ENCODE measurements at places on chromosomes 7 and 10. TPM values are rescaled to one million over a fixed set of nuclear protein-coding genes. Genes with fewer than 3 reads are reported as not detected.

DNA sequence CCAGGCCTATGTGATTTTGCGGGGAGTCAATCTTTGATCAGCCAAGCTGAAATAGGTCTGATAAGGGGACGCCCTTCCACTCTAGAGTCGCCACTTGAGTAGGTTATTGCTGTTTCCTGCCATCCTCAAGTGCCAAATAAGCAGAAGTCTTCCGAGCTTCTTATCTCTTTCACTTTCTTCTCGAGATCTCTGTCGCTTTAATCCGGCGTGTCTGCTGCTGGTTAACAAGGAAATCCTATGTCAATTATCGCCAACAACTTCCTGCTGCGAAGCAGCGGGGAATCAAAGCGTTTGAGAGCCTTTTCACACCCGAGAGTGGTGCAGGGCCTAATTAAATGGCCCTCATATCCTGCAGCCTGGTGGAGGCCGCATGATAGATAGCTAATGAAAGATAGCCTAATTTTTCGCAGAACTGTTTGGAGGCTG lies 215.9 kb downstream of the RAB11FIP2 start:
- H3K4me3 ChIP-seq: peak overlapping the region; percentile 21
- H3K27ac ChIP-seq: no peak overlapping the region
- H3K4me1 ChIP-seq: no peaks in the 10 kb centered on the region
- no peak for DNase-seq
- no peaks in the 10 kb centered on the region for H3K27me3 ChIP-seq
- no peaks in the 10 kb centered on the region for H3K36me3 ChIP-seq

AKR1C4 gene
- total RNA-seq: not detected

DNA sequence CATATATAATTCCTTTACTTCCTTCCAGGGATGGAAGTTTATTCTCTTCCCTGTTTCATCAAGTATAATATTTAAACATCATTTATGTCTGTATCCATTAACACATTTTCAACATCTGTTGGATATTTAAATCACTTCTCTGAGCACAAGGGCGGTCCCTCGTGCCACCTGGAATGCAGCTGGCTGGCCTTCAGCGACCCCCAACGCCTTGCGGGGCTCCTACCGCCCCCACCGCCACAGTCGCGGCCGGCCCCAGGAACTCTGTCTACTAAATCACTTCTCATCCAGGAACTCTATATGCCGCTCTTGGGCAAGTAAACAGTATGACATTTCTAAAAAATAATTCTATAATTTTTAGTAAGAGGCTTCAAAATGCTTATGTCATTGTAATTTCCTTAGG lies 221.1 kb upstream of the PTN start:
- no peak for DNase-seq
- no peaks in the 10 kb centered on the region for H3K4me1 ChIP-seq
- H3K27me3 ChIP-seq: no peaks in the 10 kb centered on the region
- no peak overlapping the region for H3K27ac ChIP-seq

- no peak for DNase-seq
- no peak overlapping the region for H3K27ac ChIP-seq
- no peaks in the 10 kb centered on the region for H3K27me3 ChIP-seq
- H3K4me3 ChIP-seq: no peak overlapping the region
Observed at GRCh38 chr7:64551375-64552142, 11.3 kb downstream of the ZNF680 start.

DNA sequence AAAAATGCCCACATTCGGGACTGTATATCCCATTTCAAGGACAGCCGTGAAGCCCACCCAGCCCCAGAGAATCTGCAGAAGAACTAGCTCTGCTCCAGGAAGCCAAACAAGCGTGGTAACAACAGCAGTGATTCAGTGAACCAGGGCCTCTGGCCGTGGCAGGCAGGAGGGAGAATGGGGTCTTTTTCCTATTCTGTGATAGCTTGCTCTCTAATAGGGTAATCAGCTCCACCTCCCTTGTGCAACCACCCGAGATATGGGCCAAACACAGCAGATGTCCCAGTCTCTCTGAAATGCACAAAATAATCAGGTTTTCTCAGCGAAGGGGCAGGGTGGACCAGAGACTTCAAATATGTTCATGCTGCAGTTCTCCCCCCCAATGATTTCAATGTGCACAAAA lies 35.8 kb downstream of the CHST15 start:
- no peaks in the 10 kb centered on the region for H3K27me3 ChIP-seq
- peaks cover 14% of the 10 kb centered on the region for H3K4me1 ChIP-seq
- no peak for DNase-seq
- H3K4me3 ChIP-seq: no peak overlapping the region
- no peaks in the 10 kb centered on the region for H3K36me3 ChIP-seq
- H3K27ac ChIP-seq: no peak overlapping the region

DNA sequence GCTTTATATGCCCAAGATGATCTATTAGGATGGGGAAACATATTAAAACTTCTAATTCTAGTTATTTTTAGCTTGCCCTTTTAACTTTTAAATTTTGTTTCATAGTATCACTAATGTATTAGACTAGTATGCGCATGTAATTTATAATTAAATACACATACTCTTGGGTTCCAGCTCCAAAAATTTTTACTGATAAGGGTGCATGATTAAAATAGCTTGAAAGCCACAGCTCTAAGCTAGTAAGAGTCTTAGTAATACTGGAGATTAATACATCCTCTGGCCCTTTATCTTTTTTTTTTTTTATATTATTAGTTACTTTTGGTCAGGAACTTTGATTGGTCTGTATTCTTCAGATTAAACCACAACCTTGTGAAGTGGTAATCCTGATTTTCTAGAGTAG lies 53.6 kb downstream of the ATXN7L1 start:
- H3K27me3 ChIP-seq: no peaks in the 10 kb centered on the region
- no peaks in the 10 kb centered on the region for H3K36me3 ChIP-seq
- no peak overlapping the region for H3K4me3 ChIP-seq
- no peak for DNase-seq
- no peaks in the 10 kb centered on the region for H3K4me1 ChIP-seq

DNA sequence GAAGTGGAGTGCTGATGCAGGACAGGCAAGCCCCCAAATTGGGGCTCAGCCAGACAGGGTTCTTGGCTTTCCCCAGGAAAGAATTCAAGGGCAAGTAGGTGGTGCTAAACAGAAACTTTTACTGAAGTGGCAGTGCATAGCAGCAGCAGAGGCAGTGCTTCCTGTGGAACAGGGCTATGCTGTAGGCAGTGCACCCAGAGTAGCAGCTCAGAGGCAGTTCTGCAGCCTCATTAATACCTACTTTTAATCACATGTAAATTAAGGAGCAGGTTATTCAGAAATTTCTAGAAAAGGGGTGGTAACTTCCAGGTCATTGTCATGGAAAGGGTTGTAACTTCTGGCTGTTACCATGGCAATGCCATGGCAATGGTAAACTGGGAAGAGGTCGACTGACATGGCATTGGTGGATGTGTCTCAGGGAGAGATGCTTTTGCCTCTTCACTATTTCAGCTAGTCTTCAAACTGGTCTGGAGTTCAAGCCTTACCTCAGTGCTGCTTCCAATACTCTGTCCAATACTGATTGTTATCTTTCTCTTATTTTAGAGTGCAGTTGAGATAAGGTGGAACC lies 29.2 kb downstream of the PRSS58 start:
- H3K4me1 ChIP-seq: no peaks in the 10 kb centered on the region
- no peaks in the 10 kb centered on the region for H3K36me3 ChIP-seq
- H3K27me3 ChIP-seq: no peaks in the 10 kb centered on the region
- no peak overlapping the region for H3K4me3 ChIP-seq
- no peak overlapping the region for H3K27ac ChIP-seq
- DNase-seq: no peak

DNA sequence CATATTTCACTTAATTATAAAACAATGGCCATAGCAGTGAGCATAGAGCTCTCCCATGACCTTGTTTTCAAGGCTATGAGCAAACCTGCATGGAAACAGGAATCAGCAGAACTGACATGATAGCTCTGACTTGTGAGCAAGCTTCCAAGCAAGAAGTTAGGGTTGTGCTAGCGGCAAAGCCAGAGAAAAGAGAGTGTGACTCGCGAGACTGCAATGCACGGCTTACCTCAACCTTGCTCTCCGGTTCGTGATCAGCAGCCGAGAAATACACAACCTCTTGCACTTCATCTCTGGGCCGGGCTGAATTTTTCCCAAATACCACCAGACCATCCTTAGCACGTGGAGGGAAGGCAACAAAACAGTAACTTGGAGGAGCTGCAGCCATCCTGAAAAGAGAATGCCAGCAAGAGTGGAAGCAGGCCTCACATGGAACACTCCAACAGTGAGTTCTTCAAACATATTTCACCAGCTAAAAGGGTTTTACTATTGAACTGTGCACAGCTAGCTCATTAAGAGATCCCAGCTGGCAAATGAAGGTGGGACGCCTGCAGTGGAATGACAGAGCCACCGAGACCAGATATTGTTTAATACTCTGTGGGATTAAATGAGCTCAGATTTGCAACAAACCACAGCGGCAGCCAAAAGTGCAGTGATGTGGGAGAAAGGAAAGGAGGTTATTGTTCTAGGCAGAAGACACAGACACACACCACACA lies 20.8 kb downstream of the SCRN1 start:
- no peak overlapping the region for H3K4me3 ChIP-seq
- DNase-seq: no peak
- no peak overlapping the region for H3K27ac ChIP-seq
- H3K4me1 ChIP-seq: peaks cover 5% of the 10 kb centered on the region
- H3K27me3 ChIP-seq: no peaks in the 10 kb centered on the region

NEBL gene
- 96.4 TPM for total RNA-seq

GRCh38 chr10:129391464-129391863 lies 75.6 kb upstream of the MGMT start:
- H3K4me1 ChIP-seq: no peaks in the 10 kb centered on the region
- no peak for DNase-seq
- H3K4me3 ChIP-seq: no peak overlapping the region
- H3K27ac ChIP-seq: no peak overlapping the region
- H3K27me3 ChIP-seq: peaks cover 12% of the 10 kb centered on the region

SPDYE16 gene
- total RNA-seq: 0.18 TPM

GRCh38 chr7:92461027-92462003 lies 14.0 kb downstream of the GATAD1 start:
- no peak for DNase-seq
- H3K27me3 ChIP-seq: no peaks in the 10 kb centered on the region
- no peak overlapping the region for H3K27ac ChIP-seq
- no peaks in the 10 kb centered on the region for H3K4me1 ChIP-seq

TMEM176A gene
- total RNA-seq: 57.4 TPM

GRCh38 chr10:88980247-88980646 lies 10.4 kb upstream of the FAS start:
- no peak for DNase-seq
- H3K36me3 ChIP-seq: no peaks in the 10 kb centered on the region
- H3K4me1 ChIP-seq: peaks cover 29% of the 10 kb centered on the region

- H3K4me1 ChIP-seq: no peaks in the 10 kb centered on the region
- H3K4me3 ChIP-seq: no peak overlapping the region
- no peaks in the 10 kb centered on the region for H3K36me3 ChIP-seq
- no peak for DNase-seq
- H3K27me3 ChIP-seq: no peaks in the 10 kb centered on the region
- H3K27ac ChIP-seq: no peak overlapping the region
Observed at GRCh38 chr10:36574207-36574606, 551.2 kb upstream of the ANKRD30A start.

- H3K36me3 ChIP-seq: no peaks in the 10 kb centered on the region
- H3K4me3 ChIP-seq: no peak overlapping the region
- no peaks in the 10 kb centered on the region for H3K4me1 ChIP-seq
- H3K27me3 ChIP-seq: no peaks in the 10 kb centered on the region
- H3K27ac ChIP-seq: no peak overlapping the region
Observed at GRCh38 chr10:113520690-113521474, 32.0 kb upstream of the HABP2 start.

CCZ1B gene
- 62.7 TPM for total RNA-seq

- H3K4me3 ChIP-seq: no peak overlapping the region
- H3K27ac ChIP-seq: no peak overlapping the region
- DNase-seq: no peak
Observed at GRCh38 chr7:42123716-42124115, 113.3 kb downstream of the GLI3 start.

DNA sequence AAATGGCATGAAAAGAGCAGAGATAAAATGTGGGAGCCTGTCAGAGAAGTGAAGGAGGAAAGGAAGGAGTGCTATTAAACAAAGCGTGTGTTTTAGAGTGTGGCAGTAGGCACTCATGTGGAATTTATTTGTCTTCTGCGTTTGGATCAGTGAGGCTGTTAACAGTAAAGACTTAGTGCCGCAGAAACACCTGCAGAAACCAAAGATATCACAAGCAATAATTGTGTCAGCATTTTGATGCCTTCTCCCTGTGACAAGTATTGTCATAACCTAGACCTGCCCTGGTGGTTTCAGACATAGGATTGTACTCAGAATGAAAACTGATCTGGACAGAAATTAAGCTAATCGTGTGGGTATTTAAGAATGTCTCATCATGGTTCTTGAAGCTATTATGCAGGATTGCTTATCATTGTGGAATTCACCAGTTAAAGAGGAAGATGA lies 191.0 kb downstream of the CAMK1D start:
- peaks cover 5% of the 10 kb centered on the region for H3K27me3 ChIP-seq
- no peaks in the 10 kb centered on the region for H3K36me3 ChIP-seq
- DNase-seq: no peak
- H3K27ac ChIP-seq: no peak overlapping the region
- H3K4me3 ChIP-seq: no peak overlapping the region
- no peaks in the 10 kb centered on the region for H3K4me1 ChIP-seq

DNA sequence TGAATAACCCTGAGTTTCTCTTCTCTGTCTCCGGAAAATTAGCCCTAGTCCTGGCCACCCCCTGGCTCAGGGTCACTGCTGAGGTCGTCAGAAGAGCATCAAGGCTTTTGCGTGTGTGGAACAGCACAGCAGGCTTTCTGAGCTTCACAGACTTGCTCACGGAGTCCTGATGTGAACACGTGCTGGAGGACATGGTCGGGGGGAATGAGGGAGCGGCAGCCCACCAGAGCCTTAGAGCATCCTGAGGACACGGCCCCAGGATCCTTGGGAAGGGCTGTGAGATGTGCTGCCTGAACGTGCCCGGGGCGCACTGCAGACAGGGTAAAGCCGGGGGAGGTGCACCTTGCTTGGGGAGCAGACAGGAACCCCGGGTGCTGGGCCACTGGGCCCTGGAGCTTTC lies 28.8 kb downstream of the TMEM120A start:
- H3K27ac ChIP-seq: peak overlapping the region; percentile 79
- no peak overlapping the region for H3K4me3 ChIP-seq
- H3K27me3 ChIP-seq: no peaks in the 10 kb centered on the region
- H3K4me1 ChIP-seq: peaks cover 35% of the 10 kb centered on the region

All from lower lobe of right lung (tissue), 2 donors.